ENCODE measurements at places on chromosomes 12 and 14.

DNA sequence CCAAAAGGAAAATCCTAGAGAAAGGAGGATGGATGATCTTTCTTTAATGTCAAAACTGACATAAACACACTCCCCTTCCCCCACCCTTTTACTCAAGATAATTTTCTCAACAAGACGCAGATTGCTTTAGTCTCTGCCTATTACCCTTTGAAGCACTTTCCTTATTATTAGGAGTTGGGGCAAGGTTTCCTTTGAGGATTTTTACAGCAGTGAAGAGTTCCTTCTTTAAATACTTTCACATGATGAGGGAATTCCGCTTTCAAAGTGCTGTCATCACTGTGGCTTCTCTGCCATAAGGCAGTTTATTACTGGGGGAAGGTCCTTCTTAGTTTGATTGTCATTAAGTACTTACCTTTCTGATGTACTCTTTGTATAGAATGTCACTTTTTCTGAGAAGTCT lies 172.1 kb downstream of the MSRB3 start:
- no peak for DNase-seq

DNA sequence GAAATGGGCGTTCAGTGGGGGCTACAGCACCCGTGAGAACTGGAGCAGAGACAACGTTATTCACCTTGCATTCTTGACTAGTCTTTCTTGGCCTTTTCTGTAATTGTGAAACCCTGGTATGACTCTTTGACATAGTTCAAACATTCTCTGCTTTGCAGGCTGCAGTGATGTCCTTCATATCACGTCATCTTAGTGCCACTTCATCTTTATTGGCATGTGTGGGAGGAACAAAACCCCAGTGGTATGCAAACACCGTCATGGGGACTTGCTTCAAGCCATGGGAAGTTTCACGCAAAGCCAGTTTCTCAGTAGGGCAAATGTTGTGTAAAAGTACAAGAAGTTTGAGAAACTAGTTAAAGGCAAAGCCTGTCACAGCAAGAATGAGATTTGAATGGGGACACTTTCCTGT lies 20.2 kb upstream of the DUSP16 start:
- DNase-seq = no peak

DNA sequence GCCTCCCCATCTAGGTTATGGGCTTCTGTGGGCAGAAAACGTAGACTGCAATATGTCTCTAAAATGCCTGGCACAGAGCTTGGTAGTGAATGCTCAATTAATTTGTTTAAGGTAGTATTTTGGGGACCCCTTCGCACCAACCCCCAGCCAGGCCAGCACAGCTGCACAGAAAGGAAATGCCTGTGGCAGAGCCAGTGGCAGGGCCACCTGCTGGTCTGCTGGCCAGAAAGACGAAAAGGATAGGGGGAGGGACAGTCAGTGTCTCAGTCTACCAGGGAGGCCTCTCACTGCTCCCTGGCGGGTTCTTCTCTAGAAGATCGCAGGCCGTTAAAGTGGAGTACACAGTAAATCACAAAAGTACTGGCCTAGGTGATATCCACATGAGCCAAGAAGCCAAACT lies 3.5 kb downstream of the RAB15 start:
- no peak for DNase-seq

- DNase-seq = no peak
Observed at GRCh38 chr14:99462210-99462609, 18.4 kb downstream of the SETD3 start.

- no peak for DNase-seq
Observed at GRCh38 chr12:42568952-42569915, 20.3 kb downstream of the PRICKLE1 start.

- no peak for DNase-seq
Observed at GRCh38 chr14:56731187-56731586, 79.1 kb downstream of the OTX2 start.

DNA sequence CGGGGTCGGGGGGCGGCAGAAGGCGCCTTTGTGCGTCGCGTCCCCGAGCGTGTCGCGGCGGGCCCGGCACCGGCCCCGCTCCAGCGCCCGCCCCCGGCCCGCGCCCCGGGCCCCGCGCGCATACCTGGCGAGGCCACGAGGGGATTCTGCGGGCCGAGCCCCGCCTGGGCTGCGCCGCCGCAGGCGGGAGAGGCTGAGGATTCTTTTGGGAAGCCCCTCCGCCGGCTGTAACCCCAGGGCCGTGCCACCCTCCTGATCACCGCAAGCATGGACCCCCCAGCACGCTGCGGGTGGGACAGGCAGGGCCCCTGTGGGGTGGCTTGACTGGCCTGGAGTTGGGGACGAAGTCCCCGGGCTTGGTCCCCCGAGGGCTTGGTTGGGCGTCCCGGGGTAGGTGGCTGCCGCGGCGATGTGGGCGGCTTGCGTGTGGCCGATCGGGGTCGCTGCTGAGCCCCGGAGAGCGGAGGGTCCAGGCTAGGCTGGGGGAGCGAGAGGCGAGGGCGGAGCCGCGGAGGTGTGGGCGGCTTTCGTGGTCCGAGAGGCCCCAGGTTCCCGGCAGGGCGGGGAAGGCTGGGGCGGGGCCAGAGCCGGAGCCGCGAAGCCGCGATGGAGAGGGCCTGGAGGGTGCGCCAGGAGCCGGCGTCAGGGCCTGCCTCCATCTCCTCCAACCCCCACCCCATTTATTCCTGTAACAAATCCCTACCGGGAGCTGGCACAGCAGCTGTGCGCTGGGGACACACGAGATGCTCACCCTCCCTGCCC lies 28.4 kb upstream of the GPR132 start:
- peak; percentile 72 for DNase-seq

DNA sequence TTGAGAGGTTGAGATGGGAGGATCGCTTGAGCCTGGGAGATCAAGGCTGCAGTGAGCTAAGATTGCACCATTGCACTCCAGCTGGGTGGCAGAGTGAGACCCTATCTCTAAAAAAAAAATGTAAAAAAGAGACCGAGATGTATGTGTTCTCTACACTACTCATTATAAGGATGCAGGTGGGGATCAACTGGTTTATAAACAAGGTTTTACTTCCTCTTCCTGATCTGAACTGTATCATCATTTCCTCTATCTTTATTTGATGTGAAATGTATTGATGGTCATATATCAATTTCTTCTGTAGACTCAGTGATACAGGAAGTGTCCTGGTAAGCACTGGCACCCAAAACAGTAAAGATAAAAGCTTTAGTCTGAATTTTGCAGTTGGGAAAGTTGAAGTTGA lies 20.1 kb upstream of the USP44 start:
- no peak for DNase-seq

- DNase-seq = no peak
Observed at GRCh38 chr14:20632448-20632830, 9.1 kb downstream of the OR6S1 start.

DNA sequence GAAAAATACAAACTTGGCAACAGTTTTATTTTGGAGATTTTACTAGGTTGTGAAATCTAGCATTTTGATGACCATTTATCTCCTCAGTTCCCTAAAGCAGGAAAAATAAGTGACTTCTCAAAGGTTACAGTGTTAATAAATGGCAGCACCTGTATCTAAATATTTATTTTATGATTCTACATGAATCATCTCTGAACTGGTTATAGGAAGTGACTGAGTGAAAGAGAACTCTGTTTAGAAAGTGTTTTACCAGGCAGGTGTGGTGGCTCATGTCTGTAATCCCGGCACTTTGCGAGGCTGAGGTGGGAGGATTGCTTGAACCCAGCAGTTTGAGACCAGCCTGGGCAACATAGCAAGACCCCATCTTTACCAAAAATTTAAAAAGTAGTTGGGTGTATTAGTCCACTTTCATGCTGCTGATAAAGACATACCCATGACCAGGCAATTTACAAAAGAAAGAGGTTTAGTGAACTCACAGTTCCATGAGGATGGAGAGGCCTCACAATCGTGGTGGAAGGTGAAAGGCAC lies 26.3 kb downstream of the MIPOL1 start:
- DNase-seq = no peak

DNA sequence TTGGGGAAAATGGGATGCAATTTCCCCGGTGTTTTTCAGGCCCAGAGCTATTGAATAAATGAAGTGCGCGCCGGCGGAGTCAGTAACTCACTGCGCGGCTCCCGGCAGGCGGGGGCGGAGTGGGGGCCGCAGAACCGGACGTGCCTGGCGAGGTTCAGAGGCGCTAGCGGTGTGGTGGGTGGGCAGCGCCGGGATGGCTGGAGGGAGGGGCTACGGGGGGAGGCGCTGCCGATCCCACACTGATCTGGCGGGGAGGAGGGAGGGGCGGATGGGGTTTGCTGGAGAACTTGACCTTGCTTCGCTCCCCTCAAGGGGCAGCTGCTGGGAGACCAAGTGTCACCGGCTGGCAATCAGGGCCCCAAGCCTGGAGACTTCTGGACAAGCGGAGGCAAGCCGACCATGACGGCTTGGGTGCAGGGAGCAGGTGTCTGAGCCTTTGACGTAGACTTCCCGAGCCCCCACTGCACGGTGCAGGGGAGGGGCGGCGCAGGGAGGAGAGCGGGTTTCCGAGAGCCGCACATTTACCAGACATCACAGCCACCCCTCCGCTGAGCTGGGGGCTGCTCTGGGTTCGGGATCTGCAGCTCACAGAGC lies 174.1 kb upstream of the RTL1 start:
- DNase-seq = no peak

GRCh38 chr12:130953771-130954543 lies at the start of gene ADGRD1:
TSS of gene ADGRD1 (plus strand) at chr12:130953907. CDS start at chr12:130954466, 559 bp downstream.
- DNase-seq = no peak

DNA sequence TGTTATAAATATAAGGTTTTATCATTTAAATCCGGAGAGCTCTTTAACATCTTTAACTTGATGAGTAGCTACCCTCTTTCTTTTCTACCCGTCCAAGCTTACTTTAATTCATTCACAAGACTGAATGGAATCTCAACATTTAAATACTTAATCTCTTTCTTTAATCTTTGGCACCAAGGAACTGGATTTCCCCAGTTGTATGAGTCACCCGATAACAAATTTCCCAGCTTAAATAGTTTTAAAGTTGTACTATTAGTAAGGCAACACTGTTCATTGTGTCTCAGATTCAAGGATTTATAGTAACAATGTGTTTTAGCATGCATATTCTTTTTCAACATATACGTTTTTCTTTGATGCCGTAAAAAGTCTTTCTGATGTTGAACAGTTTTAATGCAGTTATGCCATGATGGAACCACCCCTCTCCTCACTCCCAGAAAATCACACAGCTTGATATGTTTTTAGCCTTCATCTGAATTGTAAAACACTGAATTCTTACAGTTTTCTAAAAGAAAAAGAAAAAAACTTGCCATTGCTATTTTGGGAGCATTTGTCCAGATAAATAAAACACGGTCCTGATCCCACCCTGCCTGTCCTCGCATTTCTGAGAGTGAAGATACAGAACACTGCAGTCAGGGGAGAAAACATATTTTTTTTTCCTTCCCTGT lies 16.0 kb upstream of the LRP6 start:
- DNase-seq = no peak

GRCh38 chr14:105012171-105012985 lies 8.5 kb downstream of the CDCA4 start:
- no peak for DNase-seq

DNA sequence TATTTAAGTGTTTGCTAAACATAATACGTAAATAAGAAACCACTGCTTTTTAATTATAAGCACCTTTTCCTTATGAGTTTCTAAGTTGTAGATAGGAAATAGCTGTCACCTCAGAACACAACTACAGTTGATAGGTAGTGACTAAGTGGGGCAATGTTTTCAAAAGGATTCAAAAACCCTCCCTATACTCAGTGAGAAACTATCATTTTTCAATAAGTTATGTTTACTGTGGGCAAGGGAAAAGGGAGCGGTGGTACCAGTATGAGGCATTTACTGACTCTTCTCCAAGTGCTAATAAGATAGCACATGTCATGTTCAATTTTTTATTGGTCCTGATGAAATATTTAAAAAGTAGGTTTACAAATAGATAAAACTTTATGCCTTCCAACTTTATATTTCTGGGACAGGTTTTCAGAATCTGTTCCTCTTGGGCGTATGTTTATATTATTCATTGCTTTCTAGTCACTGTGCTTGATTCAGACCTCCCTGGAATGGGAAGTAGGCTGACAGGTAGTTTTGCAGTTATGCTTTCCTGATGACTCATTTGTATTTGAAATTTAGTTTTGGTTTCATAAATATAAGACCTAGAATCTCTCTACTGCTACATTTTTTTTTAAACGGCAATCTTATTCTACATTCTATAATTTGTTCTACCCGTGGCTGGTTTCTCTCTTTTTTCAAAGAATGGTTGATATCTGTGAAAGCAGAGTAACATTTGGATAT lies 153.1 kb downstream of the TMEM117 start:
- no peak for DNase-seq

- no peak for DNase-seq
Observed at GRCh38 chr14:54815515-54815914, 87.1 kb downstream of the GCH1 start.

DNA sequence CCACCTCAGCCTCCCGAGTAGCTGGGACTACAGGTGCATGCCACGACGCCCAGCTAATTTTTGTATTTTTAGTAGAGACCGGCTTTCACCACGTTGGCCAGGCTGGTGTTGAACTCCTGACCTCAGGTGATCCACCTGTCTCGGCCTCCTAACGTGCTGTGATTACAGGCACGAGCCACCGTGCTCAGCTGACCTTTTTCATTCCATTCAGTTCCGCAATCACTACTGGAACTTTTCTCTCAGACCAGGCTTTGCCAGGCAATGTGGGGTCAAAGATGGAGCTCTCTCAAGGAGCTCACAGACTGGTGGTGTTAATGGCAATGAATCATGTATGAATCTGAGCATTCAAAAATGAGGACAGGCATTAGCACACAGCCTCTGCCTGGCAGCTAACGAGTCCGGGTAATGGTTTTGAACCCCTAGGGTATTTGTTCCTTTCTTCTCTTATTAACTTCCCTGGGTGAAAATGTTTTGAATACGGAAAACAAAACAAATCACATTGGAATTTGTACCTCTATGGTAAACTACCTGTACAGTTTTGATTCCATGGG lies 9.4 kb upstream of the TCHP start:
- no peak for DNase-seq

- DNase-seq = no peak
Observed at GRCh38 chr12:70070494-70071007, 172.7 kb upstream of the CNOT2 start.

- no peak for DNase-seq
Observed at GRCh38 chr12:131677699-131678098, 33.2 kb upstream of the SFSWAP start.

GRCh38 chr14:42884100-42884499 lies 1277.4 kb downstream of the LRFN5 start:
- DNase-seq = no peak

DNA sequence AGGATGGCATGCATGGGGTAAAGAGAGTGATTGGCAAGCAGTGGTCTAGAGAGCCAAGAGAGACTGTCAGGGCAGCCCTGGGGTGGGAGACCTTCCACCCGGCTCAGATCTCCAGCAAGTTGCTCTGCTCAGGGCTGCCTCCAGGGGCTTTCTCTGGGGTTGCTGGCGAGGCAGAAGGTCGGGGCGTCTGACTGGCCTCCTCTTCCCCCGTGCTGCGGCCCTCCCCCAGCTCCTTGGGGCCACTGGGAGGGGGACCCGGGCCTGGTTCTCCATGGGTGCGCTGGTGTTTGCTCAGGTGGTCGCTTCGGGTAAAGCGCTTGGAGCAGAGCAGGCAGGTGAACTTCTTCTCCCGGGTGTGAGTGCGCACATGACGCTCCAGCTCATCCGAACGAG lies 6.6 kb upstream of the AAAS start:
- no peak for DNase-seq

Data from stimulated activated CD8-positive, alpha-beta memory T cell treated with anti-CD3 and anti-CD28 coated beads, Interleukin-12 subunit alpha, Interleukin-12 subunit beta, amount 100 ng/mL, for 4 hours (primary cell).